ENCODE measurements at places on chromosomes 2 and 18.

- DNase-seq = peak; percentile 52
These were observed at the start of gene ARHGAP15 for GRCh38 chr2:143128681-143129580. Gene ARHGAP15 (plus strand): TSS chr2:143129419.

- DNase-seq = no peak
These were observed 189.1 kb upstream of the ERBB4 start for GRCh38 chr2:212727751-212728150.

GRCh38 chr2:64414736-64415435 is 39.1 kb upstream of the LGALSL start:
- no peak for DNase-seq

GRCh38 chr2:128180031-128180430 is 89.0 kb downstream of the UGGT1 start:
- DNase-seq = no peak

DNA sequence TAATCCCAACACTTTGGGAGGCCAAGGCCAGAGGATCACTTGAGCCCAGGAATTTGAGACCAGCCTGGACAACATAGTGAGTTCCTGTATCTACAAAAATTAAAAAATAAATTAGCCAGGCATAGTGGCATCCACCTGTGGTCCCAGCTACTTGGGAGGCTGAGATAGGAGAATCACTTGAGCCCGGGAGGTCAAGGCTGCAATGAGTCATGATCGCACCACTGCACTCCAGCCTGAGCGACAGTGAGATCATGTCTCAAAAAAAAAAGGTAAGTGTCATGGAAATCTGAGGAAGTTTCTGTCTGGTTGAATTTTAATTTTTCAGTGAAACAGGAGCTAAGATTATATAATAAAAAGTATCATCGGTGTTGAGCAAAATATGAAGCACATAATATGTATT is 2.5 kb upstream of the C2orf15 start:
- no peak for DNase-seq

- DNase-seq = no peak
These were observed 207.9 kb upstream of the ACVR2A start for GRCh38 chr2:147636886-147637285.

DNA sequence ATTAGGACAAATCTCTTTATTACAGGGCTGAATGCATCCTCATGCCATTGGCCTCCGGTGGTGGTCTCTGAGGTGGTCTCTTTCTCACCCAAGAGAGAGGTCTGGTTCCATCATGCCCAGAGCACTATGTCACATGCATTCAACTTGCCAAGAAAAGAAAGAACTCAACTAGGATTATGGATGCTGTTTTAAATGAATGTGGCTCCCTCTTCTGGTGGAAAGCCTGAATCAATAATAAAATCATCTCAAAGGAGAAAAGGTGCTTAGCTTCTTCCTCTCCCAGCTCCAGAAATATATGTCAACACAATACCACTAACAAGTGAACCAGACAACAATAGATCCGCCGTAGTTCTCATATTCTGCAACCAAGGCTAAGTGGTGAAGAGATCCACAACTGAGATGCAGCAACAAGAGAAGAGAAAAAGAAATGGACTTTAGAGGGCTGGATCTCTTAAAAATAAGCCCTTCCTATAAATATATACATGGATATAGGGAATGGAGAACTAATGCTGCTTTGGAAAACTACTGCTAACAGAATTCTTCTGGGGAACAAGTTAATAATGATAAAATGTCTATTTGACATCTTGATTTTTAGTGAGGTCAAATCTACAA is 396.8 kb downstream of the NCKAP5 start:
- DNase-seq = no peak

- no peak for DNase-seq
These were observed 29.9 kb downstream of the ST3GAL5 start for GRCh38 chr2:85858841-85859240.

DNA sequence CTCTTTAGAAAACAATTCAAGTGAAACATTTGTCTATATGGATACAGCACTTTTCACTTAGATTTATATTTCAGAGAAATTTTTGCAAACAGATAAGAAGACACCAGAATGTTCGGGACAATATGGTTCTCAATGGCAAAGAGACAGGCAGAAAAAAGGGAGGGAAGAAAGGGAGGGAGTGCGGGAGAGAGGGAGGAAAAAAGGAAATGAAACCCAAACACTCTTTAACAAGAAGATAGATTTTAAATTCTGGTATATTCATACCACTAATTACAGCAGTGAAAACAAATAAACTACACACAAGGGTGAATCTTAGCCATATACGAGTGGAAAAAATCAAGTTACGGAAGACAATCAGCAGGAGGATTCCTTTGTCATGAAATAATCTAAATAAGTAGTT is 3.0 kb downstream of the PASK start:
- no peak for DNase-seq

DNA sequence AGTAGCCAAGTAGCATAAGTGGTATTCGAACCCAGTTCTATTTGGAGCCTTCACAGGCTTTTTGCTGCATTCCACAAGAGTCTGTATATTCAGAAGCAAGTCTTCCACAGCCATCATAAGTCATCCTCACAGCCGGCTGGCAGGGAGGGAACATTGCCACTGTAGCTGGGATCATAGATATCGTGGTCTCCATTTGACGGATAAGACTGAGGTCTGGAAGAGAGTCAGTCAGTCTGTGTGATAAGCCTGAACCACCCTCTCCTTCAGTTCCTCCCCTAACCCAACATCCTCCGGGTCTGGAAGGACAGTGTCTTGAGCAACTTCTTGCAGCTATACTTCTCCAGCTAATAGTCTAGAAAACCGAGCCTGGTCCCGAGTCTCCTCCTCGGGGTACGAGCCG is 17.0 kb upstream of the C1QL2 start:
- no peak for DNase-seq

DNA sequence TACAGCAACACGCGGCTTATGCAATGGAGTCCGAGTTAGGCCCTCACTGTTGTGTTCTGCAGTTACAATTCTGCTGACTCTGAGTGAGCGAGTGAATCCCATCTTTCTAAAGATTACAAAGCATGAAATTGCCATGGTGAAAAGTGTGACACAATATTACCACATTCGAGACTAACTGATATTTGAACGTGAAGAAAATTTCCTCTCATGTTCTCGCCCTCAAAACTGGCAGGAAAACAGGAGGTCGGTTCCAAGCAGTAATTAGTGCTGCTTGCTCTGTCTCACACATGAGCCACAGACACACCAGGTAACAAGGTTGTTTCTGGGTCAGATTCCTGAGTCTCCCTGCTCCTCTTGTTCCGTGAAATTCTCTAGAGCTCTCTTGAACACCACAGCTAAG is 93.7 kb upstream of the RIOK3 start:
- DNase-seq = no peak

GRCh38 chr2:181157326-181157725 is 176.9 kb downstream of the UBE2E3 start:
- DNase-seq = no peak

GRCh38 chr2:45280794-45281193 is 271.5 kb upstream of the SIX2 start:
- DNase-seq = no peak

DNA sequence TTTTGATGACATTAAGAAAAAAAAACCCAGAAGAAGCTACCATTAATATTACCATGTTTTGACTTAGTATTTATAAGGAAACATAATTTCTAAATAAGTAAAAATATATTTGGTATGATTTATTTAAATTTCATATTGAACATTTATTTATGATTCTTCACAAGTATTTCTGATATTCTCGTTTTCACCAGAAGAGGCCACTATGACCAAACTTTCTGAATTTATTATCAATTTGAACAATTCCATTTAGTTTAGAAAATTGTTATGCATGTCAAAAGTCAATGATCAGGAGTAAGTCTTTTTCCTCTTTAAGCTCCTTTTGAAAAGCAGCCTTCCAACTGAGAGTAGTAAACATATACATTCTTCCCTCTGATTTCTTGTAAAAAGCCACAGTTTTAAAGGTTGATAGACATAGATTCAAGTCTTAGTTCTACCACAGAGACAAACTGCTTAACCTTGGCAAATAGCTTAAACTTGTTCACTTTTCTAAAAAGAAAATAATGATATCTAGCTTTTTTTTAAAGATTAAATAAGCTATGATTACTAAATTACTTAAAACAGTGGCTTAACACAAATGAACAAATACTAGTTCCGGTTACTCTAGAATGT is 329.9 kb downstream of the TRIB2 start:
- DNase-seq = no peak

DNA sequence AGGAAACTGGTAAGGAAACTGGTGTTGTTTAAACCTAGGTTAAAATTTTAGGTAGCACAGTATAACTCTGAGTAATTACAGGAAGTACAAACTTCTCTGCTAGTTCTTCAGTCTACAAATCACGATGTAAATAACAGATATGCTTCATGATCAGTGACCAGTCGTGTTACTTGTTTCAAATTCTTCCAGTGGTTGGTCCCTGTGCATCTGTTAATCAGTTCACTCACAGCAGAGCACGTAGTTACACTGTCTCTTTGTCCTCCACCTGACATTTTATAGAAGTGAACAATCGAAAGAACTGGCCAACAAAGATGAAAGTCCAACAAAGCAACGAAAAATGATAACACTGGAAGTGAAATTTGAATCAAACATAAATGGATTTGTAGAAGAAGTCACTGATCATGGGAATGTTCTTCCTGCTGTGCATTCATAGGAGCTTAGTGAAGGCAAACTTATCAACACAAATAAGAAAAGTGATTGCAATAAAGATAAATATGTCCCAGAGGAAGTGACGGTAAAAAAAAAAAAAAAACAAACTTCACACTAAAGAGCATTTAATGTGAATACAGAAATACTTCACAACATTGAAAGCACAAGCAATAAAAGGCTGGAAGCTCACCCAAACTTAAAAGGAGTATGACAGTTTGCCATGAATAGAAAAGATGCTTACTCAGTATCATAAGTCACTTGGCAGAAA is 7.0 kb downstream of the EIF2AK2 start:
- no peak for DNase-seq

GRCh38 chr2:60316381-60317033 is 236.9 kb downstream of the BCL11A start:
- DNase-seq = no peak

- no peak for DNase-seq
These were observed 17.0 kb upstream of the CRYBA2 start for GRCh38 chr2:219010162-219010756.

DNA sequence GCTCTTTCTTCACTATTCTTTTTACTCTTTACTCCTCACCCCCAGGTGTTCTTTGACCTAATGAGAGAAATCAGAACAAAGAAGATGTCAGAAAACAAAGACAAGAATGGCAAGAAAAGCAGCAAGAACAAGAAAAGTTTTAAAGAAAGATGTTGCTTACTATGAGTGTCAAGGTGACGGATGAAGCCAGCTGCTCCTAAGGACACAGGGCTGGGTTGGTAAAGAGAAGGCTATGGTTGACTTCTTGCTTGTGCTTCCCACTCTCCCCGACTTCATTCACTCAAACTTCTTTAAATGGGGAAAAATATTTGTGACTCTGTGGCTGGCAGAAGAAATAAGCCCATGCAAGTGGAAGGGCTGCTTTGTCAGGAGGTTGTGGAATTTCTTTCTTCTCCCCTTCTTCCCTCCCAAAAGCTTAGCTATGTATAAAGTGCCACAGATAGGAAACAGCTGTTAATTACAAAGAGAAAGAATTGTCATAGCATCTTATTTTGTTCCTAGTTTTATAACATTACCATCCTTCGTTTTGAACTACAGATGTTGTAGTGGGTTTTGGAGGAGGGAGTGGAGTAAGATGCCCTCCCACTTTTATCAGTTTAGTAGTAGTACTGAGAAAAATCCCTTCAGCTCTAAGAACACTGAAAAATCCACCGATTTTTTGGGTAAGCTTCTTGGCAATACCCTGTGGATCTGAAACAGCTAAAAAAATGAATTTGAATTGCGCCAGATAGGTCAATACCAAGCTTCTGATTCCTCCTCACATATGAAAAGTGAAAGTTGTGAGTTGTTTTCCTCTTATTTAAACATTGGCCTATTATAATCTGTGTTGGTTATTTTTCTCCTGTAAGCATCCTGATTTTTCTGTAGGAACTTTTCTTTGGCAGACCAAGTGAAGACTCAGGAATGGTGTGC is 40.7 kb downstream of the RALB start:
- no peak for DNase-seq

GRCh38 chr18:59540780-59541179 is 156.4 kb downstream of the CCBE1 start:
- no peak for DNase-seq

GRCh38 chr2:134576478-134576877 is 142.3 kb downstream of the TMEM163 start:
- DNase-seq = no peak

- DNase-seq = no peak
These were observed 24.5 kb downstream of the PLEKHM3 start for GRCh38 chr2:208000701-208001395.

- no peak for DNase-seq
These were observed 865.3 kb downstream of the ERBB4 start for GRCh38 chr2:211673133-211673905.

DNA sequence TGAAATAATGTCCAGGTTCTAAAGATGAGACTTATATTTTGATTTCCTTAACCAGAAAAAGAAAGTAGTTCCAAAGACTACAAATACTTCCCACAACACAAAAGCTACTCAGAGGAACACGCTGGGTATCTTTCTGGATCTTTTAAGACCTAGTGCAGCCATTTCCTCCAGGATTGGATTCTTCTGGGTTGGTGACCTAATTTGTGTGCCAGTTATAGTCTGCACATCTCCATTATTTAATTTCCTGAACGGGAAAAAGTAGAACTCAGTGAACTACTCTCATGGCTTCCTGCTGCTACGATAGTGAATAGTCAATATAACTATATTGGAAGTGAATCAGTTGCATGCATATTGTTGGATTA is 1.5 kb downstream of the TMEM87B start:
- DNase-seq = no peak

GRCh38 chr2:121212661-121213325 is 72.2 kb downstream of the TFCP2L1 start:
- no peak for DNase-seq

- no peak for DNase-seq
These were observed 83.2 kb downstream of the TTC32 start for GRCh38 chr2:19818543-19818942.

- peak; percentile 8 for DNase-seq
These were observed 1.1 kb upstream of the PGAP1 start for GRCh38 chr2:196927376-196928225.

DNA sequence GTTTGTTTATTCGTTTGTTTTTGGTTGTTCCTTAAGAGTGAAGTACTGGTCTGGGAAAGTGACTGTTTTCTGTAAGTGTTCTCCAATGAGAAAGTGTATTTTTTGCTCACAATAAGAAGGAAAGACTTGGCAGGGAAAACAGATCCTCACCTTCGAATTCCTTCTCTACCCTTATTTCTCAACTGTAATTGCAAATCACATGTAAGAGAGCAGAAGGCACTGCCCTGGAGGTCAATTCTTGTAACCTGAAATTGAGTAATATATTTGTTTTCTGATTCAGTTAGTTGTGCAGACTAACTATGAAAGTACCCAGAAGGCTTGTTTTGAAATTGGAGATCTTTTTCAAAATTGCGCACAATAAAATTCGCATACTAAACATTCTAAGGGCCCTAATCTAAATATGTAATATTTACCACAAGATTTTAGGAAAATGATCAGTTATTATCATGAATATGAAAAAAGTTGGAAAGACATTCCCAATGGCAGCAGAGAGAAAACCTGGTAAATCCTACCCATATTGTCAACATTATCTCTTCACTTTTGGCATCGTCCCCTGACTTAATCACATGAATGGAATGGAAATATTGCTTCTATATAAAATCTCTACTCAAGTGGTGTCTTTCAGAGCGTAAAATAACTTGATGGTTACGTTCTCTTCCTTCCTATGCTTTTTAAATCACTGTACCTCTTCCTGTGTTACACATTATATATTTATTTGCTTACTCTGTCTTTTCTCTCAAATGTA is 24.1 kb downstream of the TFPI start:
- no peak for DNase-seq

Measured in activated T-helper 1 cell treated with Interleukin-2 at 50 U/mL for 16 hours (primary cell).